ENCODE measurements at places on chromosomes 7 and 10. TPM values are rescaled to one million over a fixed set of nuclear protein-coding genes. Genes with fewer than 3 reads are reported as not detected.

The ADAM12 gene
- total RNA-seq = 12.3 TPM

The AKR1D1 gene
- total RNA-seq = not detected

The SPDYE3 gene
- total RNA-seq = not detected

The PTPN20 gene
- total RNA-seq = 2.5 TPM

The OPALIN gene
- total RNA-seq = not detected

The ADAMTS14 gene
- total RNA-seq = 2.1 TPM

DNA sequence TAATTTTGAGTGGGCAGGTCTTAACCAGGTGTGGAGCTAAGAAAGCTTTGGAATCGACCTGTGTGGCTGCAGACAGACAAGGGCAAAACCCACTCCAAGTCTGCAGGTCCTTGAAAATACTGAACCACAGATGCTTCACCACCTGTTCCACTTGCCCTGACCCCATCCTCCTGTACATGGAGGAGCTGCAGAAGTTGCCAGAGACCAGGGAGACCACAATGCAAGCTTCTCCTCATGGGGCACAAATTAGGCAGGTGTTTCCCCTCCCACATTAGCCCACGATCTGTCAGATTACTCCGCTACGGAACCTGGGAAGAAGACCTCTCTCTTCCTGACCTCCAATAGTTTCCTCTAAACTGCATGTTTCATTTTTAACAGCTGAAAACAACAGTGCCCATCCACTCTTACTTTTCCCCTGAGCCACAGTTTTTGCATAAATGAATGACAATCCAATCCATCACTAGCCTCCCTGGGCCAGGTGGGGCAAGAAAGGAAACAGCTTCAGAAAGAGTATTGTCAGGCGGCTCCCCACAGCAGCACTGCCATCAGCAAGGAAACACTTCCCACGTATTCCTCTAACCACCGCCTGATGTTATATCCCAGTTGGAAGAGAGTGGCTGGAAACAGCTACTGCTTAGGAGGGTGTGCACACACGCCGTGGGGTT lies 141.6 kb downstream of the PRKAG2 start:
- no peak for DNase-seq

- DNase-seq = no peak
Observed at GRCh38 chr7:130823060-130823459, 89.1 kb upstream of the KLF14 start.

GRCh38 chr10:130432850-130433249 lies 296.7 kb downstream of the GLRX3 start:
- DNase-seq = no peak

DNA sequence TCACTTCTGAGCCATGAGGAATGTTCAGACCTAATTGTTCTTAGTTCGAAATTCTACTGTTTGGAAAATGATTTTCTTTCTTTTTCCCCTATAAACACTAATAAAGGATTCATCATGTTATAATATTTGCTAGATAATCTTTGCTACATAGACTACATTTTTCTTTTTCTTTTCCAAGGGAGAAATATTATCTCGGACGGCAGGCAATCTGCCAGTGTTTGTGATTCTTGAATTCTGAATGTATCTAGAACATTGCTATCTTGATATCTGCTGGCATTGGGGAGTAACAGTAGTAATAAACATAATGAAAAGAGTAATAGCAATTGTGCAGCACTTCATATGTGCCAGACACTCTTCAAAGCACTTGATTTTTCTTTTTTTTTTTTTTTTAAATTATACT lies 107.7 kb upstream of the ZNF32 start:
- no peak for DNase-seq
